ENCODE measurements at places on chromosomes 2 and 18. TPM values are rescaled to one million over a fixed set of nuclear protein-coding genes. Genes with fewer than 3 reads are reported as not detected.

DCC gene
- not detected for total RNA-seq

CTAGE1 gene
- total RNA-seq: 0.12 TPM

IL36G gene
- total RNA-seq: not detected

GPR39 gene
- not detected for total RNA-seq

CAPN14 gene
- 0.10 TPM for total RNA-seq

FLACC1 gene
- 1.4 TPM for total RNA-seq

CLEC4F gene
- not detected for total RNA-seq

STARD6 gene
- not detected for total RNA-seq

SUMO1 gene
- total RNA-seq: 82.1 TPM

GAREM2 gene
- total RNA-seq: 6.5 TPM

- DNase-seq: no peak
Observed at GRCh38 chr2:381941-382727, 94.2 kb upstream of the ALKAL2 start.

- no peak for DNase-seq
Observed at GRCh38 chr2:151175864-151176263, 85.8 kb downstream of the RBM43 start.

GRCh38 chr18:7727361-7728076 lies 160.4 kb downstream of the PTPRM start:
- DNase-seq: no peak

GRCh38 chr2:47354013-47354847 lies 48.7 kb upstream of the MSH2 start:
- no peak for DNase-seq

DNA sequence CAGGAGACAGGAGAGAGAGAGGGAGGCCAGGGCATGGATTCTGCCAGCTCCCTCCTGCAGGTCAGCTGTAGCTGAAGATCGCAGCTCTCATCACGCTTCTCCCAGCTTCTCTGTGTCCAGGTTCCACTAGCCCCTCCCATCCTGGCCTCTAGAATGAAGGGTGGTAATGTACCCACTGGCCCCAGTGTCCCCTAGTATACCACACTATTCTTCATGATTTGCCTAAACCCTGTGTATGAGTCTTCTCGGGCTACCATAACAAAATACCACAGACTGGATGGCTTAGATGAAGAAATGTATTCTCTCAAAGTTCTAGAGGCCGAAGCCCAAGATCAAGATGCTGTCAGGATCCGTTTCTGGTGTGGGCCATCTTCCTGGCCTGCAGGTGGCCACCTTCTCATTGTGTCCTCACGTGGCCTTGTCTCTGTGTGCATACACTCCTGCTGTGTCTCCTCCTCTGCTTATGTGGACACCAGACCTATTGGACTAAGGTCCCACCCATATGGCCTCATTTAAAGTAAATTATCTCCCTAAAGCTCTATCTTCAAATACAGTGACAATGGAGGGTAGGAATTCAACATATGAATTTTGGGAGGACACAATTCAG lies 77.3 kb downstream of the TNFRSF11A start:
- DNase-seq: no peak

- DNase-seq: peak; percentile 27
Observed at GRCh38 chr2:74525717-74526648, at the start of gene DQX1. TSS of gene DQX1 (minus strand) at chr2:74526231. CDS start at chr2:74525729, 502 bp downstream.

DNA sequence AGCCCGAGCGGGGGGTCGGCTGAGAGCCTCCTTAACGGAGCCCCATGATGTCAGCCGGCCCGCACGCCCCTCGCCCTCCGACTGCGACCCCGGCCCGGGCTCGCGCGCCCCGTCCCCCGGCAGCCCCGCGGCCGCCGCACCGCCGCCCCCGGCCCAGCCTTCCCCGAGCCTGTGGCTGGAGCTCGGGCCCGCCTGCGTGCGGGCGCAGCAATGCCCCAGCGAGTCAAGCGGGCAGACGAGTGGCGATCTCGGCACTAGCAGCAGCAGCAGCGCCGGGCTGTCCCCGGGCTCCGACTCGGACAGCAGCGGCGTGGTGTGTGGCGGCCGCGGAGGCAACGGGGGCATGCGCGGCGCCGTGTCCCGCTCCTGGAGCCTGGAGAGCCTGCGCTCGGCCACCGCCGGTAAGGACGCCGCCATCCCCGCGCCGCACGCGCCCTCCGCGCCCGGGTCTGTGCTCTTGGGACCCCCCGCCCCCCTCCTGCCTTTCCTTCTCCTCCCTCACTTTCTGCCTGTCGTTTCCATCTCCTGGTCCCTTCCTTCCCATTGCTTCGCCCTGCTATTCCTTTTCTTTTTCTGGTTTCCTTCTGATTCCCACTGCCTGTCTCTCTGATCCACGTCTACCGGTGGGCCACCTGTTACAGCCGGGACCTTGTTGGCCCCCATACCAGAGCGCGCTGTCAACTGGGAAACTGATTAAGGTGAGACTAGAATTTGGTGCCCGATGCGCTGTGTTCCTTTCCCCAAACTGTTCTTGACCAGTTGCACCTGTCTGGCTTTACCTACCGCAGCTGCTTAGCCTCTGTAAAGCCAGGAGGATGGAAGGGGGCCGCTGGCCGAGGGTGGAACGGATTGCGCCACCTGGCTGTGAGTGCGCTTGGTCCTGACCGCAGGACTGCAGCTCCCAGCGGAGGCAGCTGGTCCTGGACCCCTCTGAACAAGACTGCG lies 127.4 kb downstream of the ARHGEF4 start:
- DNase-seq: no peak

DNA sequence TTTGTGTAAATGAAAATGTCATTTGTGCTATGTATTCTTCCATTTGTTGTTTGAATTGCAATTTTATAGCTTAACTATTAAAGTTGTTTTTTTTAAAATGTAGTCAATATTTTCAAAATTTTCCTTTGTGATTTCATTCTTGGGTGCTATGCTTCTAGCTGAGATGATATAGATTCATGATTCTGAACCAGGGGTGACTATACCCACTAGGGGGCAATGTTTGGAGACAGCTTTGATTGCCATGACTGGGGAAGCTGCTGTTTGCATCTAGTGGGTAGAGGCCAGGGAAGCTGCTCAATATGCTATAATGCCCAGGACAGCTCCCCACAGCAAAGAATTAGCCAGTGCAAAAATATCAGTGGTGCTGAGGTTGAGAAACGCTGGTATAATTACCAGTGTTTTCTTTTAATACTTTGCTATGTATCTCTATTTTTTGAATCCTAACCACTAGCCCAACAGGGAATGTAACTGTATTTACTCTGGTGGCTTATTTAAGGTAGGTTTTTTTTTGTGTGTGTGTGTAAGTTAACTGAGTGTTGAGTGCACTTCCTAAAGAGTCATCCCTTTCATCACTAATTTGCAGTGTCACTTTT lies 99.7 kb downstream of the MEP1B start:
- DNase-seq: no peak

DNA sequence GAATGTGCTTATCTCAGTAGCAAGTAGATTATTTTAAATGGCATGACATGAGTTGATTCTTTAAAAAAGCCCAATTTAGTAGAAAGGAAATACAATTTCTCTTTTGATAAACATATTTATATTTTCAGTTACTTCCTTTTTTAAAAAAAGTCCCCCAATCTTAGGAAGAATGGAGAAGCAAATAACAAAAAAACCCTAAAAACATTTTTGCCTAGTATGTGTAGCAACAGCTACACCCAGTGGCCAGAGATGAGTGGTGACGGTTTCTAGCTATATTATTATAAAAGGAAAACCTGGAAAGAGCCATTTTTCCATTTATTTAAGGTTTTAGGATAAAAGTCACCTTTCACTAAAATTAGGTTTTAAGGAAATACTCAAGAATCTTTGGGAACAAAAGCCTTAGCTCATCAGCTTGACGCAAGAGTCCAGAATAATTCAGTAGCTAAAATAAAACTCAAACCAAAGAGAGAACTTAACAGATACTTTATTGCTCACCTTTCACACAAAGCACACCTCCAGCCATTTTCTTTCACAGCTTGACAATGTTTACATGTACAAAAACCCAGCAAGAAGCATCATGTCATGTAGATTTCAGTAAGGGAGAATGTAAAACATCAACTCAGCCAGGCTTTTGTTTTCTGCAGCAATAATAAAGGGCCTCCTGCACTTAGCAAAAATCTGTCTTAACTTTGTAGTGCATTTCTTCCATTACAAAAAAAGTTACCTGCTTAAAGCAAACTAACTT lies 15.7 kb downstream of the FAM98A start:
- no peak for DNase-seq

- no peak for DNase-seq
Observed at GRCh38 chr2:44456946-44457345, 95.2 kb downstream of the CAMKMT start.

- no peak for DNase-seq
Observed at GRCh38 chr2:238420442-238420841, 6.3 kb upstream of the ASB1 start.

GRCh38 chr2:173151671-173152401 lies 76.2 kb downstream of the MAP3K20 start:
- no peak for DNase-seq

DNA sequence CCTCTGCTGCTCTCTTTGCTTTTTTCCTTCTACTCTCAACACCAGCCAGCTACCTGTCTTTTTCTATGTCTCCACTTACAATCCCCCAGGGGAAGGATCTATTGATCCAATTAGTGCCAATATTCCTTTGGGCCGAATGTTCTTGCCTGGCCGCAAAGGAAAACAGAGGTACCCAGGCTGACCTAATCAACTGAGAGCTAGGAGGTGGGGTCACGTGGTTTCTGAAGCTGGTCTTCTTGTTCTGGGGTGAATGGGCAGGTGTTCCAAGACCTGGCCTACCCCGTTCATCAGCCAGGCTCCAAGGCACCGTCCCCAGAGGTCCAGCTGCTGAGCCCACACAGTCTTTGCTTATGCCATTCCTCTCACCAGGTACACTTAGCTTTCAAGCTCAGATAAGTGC lies 65.5 kb upstream of the EPAS1 start:
- DNase-seq: no peak

DNA sequence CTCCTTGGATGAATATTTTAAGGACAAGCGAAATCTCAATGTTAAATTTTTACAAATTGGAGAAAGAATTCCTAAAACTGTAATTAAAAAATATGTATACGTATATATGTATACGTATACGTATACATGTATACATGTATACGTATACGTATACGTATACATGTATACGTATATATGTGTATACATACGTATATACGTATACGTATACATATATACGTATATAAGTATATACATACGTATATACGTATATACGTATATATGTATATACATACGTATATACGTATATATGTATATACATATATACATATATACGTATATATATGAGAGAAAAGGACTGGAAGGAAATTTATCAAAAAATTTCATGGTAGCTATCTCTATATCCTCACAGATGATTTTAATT lies 110.2 kb upstream of the ACKR3 start:
- DNase-seq: no peak

DNA sequence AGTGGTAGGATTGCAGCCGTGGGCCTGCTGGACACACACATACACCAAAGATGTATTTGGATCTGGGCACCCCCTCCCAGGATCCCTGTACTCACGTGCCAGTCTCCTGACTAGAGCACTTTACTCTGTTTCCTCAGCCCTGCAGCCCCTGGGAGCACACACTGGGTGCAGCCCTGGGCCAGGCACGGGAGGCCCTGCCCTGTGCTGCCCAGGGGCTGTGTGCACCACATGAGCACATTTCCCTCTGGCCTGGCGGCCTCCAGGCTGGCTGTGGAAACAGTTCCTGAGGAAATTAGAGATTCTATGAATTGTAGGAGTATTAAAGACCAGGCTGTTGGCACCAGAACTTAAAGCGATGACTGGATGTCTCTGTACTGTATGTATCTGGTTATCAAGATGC lies 45.4 kb downstream of the BCL2L11 start:
- DNase-seq: no peak

GRCh38 chr2:105042189-105042588 lies 4.3 kb downstream of the MRPS9 start:
- DNase-seq: no peak

GRCh38 chr2:31208240-31208639 lies 9.1 kb downstream of the CAPN14 start:
- DNase-seq: no peak

GRCh38 chr2:168801961-168802858 lies at the start of gene NOSTRIN:
TSS of gene NOSTRIN (plus strand) at chr2:168802637. CDS start at chr2:168802647, 10 bp downstream.
- DNase-seq: no peak

GRCh38 chr2:35428548-35428947 lies 927.0 kb upstream of the CRIM1 start:
- DNase-seq: no peak

- no peak for DNase-seq
Observed at GRCh38 chr18:55546851-55547704, 40.9 kb downstream of the TCF4 start.

DNA sequence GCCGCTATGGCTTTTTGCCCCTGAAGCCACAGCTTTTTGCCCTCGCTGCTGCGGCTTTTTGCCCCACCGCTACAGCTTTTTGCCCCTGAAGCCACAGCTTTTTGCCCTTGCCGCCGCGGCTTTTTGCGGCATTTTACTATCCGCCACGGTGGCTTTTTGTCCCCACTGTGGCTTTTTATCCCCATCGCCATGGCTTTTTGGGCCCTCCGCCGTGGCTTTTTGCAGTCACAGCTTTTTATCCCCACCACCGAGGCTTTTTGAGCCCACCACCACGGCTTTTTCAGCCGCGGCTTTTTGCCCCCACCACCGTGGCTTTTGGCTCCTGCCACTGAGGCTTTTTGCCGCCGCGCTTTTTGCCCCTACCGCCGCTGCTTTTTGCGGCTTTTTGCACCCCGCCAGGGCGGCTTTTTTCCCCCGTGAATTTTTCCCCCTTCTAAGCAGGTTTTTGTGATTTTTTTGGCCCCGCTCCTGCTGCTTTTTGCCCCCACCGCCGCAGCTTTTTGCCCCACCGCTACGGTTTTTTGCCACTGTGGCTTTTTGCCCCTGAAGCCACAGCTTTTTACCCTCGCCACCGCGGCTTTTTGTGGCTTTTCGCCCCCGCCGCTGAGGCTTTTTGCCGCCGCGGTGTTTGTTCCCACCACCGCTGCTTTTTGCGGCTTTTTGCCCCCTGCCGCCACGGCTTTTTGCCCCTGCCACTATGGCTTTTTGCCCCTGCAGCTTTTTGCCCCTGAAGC lies 2797.2 kb upstream of the TEKT4 start:
- peak; percentile 46 for DNase-seq

DNA sequence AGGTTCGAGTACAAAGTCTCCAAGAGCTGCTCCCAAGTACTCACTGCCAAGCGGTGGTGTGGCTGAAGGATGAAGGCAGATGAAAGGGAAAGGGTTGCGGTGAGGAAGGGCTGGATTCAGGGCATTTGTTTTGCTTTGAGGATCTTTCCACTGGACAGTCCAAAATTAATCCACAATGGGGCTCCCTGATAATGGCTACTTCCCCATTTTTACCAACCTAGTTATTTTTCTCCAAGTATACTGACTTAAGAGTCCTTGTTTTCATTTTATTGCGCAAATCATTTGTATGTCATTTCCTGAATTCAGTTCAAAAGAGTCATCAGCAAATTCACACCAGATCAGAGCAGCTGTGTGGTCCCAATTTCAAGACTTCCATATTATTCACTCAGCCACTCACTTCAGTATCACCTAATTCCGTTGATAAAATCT lies 464 bp upstream of the SESTD1 start:
- DNase-seq: no peak

Measured in chondrocyte (in vitro differentiated cells).